Neural progenitor cell (in vitro differentiated cells): ENCODE measurements at places on chromosomes 7 and 10. TPM values are rescaled to one million over a fixed set of nuclear protein-coding genes. Genes with fewer than 3 reads are reported as not detected.

The CCL24 gene
- not detected in 2 replicates for total RNA-seq

- peak; percentile 45 for DNase-seq
- peaks cover 30% of the 10 kb centered on the region for H3K27me3 ChIP-seq
- H3K4me1 ChIP-seq: peaks cover 20% of the 10 kb centered on the region
- no peak overlapping the region for H3K27ac ChIP-seq
- H3K4me3 ChIP-seq: peak overlapping the region; percentile 75
Observed at GRCh38 chr10:117373823-117374505, 1.3 kb downstream of the PDZD8 start.

DNA sequence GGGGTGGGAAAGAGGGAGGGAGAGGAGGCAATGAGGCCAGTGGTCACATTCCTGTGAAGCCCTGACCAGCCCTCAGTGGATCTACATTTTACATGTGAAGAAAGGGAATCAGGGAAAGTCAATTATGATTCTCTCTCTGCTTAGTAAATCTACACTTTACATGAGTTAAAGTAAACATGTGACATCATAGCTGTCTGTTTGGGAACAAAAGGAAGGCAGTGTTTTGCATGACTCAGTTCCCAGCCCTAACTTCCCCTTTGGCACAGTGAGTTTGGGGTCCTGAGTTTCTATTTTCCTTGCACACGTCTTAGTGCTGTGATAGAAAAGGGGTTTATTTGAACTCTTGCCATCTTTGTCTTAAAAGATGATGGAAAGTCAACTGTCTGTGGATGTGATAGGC is 615.1 kb downstream of the SDK1 start:
- H3K27ac ChIP-seq: no peak overlapping the region
- no peak for DNase-seq
- no peaks in the 10 kb centered on the region for H3K36me3 ChIP-seq
- no peak overlapping the region for H3K4me3 ChIP-seq
- no peaks in the 10 kb centered on the region for H3K4me1 ChIP-seq

DNA sequence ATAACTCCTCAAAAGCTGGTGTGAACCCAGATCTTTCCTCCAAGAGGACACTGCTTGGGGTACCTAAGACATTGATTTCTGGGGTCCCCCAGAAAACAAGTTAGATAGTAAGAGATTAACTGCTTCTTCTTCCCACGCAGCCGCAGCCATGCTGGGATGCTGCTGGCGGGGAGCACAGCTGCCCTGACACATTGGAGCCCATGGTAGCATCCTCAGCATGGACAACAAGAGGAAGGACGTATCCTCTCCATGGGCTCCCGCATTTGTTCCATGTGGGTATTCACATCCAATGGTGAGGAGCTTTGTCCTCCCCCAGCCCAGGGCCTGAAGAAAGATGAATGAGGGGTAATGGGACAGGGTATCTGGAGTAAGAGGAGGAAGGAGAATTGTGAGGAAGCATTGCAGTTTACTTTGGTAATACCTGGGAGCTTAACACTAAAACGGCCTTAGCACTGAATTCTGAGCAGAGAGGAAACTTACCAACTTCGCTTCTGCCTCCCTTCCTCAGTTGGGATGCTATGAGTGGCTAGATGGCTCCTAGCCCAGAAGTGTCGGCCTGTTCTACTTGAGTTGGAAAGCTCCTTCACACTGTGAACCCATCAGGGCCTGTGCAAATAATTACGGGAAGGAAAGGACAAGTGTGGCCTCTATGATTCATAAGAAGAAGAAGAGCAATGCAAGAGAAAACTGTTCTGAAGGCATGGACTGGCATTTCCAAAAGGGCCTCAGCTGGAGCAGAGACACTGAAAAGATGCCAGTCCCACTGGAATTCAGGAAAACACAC is 43.9 kb downstream of the C10orf120 start:
- DNase-seq: no peak
- H3K4me3 ChIP-seq: no peak overlapping the region
- no peaks in the 10 kb centered on the region for H3K27me3 ChIP-seq
- H3K36me3 ChIP-seq: no peaks in the 10 kb centered on the region
- H3K4me1 ChIP-seq: no peaks in the 10 kb centered on the region
- H3K27ac ChIP-seq: no peak overlapping the region

DNA sequence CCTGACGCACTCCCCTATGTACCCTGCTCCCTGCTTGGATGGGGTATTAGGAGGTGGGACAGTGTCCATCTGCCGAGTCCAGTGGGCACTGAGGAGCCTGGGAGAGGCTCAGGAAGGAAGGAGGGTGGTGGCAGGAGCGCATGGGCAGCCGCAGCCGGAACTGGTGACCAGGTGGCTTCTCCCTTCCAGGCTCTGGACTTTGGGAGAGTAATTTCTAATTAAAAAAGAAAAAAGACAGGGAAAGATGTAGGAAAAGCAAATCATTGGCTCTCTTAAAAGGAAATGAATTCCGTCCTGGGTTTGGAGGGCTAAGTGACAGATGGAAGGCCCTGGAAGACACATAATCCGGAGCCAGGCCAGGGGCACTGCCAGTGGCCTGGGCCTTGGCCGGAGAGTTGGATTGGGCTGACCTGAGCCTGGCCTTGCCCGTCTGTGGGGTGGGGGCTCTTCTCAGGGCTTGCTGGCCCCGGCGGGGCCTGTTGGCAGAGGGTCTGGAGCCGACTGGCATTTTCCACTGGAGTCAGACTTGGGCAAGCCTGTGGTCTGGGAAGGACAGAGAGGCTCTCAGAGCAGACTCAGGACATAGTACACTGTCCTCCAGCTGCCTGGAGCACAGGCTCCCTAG is 63.0 kb downstream of the NEURL1 start:
- DNase-seq: no peak
- H3K4me3 ChIP-seq: no peak overlapping the region
- H3K36me3 ChIP-seq: no peaks in the 10 kb centered on the region
- no peak overlapping the region for H3K27ac ChIP-seq
- H3K4me1 ChIP-seq: peaks cover 11% of the 10 kb centered on the region

DNA sequence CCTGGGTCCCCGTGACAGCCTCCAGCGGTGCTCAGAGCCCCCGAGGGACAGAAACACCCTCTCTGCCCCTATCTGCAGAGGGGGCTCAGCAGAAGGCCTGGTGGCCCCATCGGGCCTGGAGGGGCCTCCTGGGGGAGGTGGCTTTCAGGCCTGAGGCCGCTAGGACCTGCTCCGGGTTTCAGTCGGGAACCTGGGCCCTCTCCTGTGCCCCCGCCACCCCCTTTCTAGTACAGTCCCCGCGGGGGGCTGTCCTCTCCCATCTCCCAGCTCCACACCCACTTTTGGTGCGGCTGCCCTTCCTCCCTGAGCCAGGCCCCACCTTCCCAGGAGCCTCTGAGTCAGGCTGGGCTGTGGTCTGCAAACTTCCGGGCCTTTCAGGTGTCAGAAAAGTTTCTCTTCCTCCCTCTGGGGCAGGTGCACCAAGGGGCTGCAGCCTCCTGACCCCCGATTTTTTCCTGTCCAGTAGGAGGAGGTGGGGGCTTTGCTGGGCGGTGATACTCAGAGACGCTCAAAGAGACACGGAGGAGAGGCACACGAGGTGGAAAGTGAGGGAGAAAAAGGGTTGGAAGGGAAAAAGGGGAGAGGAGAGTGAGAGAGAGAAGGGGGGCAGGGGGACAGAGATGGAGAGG is 692 bp downstream of the CARD11 start:
- H3K27ac ChIP-seq: no peak overlapping the region
- DNase-seq: no peak
- H3K4me3 ChIP-seq: peak overlapping the region; percentile 55
- peaks cover 4% of the 10 kb centered on the region for H3K27me3 ChIP-seq
- H3K4me1 ChIP-seq: peaks cover 10% of the 10 kb centered on the region
- H3K36me3 ChIP-seq: no peaks in the 10 kb centered on the region
